ENCODE measurements at places on chromosomes 4 and X. TPM values are rescaled to one million over a fixed set of nuclear protein-coding genes. Genes with fewer than 3 reads are reported as not detected.

Gene BTC
- total RNA-seq, result not detected

Gene GABRB1
- 2.6 TPM for total RNA-seq

Gene PHEX
- not detected for total RNA-seq

GRCh38 chr4:2787230-2788100 lies 5.4 kb upstream of the SH3BP2 start:
- DNase-seq, result no peak

Gene SFRP2
- total RNA-seq, result 1.4 TPM
